ENCODE measurements at places on chromosomes 16 and 17.
A peak's percentile ranks its signal among the peaks of the same experiment; 100 is the strongest.

DNA sequence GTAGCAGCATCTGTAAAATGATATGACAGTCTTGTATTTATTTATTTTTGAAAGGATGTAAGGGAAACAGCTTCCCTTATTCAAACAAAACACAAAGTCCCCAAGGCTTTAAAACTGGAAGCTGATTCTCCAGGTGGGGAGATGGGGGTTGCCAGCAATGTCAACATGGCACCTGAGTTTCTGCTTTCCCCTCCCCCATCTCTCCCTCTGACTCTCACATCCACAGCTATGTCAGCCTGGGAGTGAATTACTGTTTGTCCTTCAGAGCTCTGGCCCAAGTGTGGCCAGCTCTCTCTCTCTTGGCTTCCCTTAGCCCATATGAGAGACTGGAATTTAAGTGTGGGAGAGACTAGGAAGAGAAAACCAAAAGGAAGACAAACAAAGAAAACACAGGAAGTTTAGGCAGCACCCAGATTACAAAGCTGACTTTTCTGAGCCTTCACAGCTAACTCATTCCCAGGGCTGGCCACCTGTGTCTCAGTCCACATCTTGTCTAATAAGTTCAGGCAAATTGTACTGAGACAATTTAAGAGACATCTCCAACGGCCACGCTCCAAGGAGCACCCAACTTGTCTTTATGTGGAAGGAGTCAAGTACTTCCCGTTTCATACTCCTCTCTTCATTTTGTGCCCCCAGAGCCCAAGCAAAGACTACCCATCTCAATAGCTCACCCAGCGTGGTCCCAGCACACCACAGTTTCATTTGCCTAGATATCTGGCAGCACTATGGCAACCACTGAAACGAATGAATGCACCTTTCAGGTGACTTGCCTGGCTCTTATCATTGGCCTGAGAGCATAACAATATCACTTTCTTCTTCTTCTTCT is 69.2 kb downstream of the SOX9 start:
- no peak for DNase-seq

GRCh38 chr16:49743203-49743464 is 112.8 kb downstream of the ZNF423 start:
- no peak for DNase-seq

DNA sequence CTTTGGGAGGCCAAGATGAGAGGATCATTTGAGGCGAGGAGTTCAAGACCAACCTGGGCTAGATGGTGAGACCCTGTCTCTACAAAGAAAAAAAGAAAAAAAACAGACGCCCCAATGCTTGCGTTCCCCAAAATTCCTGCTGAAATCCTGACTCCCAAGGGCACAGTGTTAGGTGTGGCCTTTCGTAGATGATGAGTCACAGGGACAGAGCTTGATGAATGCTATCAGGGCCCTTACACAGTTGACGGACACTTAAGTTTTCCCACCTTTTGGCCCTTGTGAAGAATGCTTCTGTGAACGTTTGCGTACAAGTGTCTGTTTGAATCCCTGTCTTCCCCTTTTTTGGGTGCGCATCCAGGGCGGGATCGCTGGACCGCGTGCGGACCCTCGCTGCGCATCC is 16.5 kb upstream of the ZNF750 start:
- peak; percentile 29 for DNase-seq

- DNase-seq, result no peak
Observed at GRCh38 chr16:48383009-48383876, 2.0 kb downstream of the SIAH1 start.

- DNase-seq, result peak; percentile 63
Observed at GRCh38 chr17:50264263-50265113, 9.8 kb upstream of the TMEM92 start.
